Upper lobe of left lung (tissue), 6 donors: ENCODE measurements at places on chromosomes 12 and 14.

GRCh38 chr12:99619389-99620158, 28.0 kb upstream of the GARIN6 start:
- no peak for DNase-seq

- DNase-seq: no peak
Measured at GRCh38 chr12:121992059-121992879, 29.4 kb upstream of the BCL7A start.

DNA sequence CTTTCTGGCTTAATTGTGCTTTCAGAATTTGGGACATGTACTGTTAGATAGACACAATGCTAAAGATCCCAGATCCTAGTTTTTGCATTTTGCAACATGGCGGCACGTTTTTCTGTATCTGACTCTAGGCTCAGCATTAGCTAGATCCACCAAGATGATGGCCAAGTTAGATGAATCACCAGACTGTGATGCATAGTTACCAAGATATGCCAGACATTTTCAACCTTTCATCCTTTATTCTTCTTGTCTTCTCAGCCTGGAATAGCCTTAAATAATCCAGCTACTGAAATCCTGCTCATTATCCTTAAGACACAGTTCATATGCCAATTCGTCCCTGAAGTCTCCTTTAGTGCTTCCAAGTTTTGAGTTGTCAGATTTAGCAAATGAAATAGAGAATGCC, 144.9 kb upstream of the CRY1 start:
- no peak for DNase-seq

GRCh38 chr14:38799671-38800070, 303.4 kb downstream of the SEC23A start:
- DNase-seq: no peak

DNA sequence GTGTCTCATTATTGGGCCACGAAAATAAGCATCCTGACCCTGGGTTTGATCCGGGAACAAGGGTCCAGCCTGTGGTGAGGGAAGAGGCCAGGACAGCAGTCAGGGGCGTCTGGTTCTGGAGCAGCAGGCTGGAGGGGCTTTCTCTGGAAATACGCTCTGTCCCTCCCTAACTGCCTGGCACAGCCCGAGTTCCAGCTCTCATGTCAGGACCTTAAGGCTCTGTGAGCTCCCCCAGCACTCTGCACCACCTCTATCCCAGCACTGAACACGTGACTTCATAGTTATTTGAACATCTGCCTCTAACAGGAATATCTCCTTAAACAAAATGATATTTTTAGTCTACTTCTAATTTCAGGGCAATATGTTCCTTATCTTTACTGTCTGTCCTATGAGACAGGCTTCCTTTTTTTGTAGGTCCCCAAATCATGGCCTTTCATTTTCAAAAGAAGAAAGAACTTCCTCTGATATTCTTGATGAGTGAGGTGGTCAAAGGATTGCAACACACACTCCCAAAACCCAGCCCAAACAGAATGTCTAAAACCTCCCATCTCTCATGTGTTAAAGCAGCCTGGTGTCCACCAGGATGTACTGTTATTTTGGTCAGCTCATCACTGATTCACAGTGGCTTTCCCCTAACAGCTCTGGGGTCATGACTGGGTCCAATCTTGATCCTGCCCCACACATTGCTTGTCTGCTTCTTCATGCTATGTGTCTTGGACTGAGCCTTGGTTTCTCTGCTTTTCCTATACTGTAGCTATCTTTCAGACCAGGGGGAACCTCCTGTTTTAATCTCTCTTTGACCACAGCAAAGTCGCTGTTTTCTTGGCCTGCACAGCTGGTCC, 9.7 kb downstream of the AQP6 start:
- DNase-seq: no peak

DNA sequence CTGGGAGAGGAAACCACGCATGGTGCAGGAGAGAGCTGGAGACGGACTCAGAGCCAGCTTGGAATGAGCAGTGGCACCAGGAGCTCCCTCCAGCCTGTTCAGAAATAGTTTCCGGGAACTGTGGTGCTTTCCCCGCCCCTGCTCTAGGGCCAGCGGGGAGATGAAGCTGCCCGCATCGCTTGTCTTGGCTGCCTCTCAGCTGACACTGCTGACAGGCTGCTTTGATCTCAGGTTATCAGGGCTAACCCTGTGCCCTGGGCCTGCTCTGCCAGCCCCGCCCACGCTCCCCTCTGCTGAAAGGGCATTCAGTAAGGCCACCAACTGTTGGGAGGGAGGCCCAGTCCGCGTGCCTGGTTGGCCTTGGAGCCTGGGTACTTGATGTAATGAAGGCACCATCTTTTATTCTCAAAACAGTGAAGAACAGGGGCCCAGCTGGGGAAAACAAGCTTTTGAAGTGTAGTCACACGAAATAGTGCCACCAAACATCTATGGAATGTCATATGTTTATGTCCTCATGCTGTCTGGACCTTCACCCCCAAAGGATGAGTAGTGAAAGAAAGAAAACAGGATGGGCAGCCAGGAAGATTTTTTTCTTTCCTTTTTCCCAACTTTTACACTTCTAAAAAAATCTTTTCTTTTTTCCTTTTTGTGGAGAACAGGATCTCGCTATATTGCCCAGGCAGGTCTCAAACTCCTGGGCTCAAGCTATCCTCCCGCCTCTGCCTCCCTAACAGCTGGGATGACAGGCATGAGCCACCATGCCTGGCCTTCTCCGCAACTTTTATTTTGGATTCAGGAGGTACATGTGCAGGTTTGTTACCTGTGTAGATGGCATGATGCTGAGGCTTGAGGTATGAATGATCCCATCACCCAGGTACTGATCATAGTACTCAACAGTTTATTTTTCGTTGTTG, 115.9 kb upstream of the TBX3 start:
- DNase-seq: peak; percentile 68

GRCh38 chr14:70995671-70996070, 88.4 kb downstream of the PCNX1 start:
- no peak for DNase-seq

- no peak for DNase-seq
Measured at GRCh38 chr12:6463216-6463615, 7.3 kb downstream of the VAMP1 start.

DNA sequence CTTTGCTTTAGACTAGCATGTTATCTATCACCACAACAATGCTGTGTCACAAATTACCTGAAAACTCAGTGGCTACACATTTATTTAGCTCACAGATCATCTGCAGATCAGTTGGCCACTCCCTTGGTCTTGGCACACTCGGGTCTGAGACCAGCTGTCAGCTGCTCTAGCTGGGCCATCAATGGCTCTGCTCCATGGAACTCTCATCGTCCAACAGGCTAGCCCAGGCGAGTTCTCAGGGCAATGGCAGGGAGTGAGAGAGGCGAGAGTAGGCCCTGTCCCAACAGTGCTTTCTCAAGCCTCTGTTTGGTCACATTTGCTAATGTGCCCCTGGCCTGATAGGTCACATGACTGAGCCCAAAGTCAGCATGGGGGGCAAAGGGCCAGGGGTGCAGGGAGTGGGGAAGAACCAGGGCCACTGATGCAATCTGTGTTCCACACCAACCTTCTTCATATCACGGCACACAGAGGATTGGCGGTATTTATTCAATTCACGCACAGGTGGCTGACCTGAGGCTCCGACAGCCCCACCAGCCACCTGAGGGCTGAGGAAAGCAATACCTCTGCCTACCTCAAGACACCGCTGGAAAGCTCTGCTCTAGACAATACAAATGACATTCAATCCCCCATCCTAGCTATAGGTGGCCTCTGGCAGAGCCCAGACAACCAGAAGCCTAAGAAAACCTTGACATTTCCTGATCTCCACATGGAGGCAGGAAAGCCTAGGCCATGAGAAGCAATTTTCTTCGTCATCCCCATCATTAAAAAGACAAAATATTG, 82.5 kb downstream of the NT5DC3 start:
- DNase-seq: no peak

DNA sequence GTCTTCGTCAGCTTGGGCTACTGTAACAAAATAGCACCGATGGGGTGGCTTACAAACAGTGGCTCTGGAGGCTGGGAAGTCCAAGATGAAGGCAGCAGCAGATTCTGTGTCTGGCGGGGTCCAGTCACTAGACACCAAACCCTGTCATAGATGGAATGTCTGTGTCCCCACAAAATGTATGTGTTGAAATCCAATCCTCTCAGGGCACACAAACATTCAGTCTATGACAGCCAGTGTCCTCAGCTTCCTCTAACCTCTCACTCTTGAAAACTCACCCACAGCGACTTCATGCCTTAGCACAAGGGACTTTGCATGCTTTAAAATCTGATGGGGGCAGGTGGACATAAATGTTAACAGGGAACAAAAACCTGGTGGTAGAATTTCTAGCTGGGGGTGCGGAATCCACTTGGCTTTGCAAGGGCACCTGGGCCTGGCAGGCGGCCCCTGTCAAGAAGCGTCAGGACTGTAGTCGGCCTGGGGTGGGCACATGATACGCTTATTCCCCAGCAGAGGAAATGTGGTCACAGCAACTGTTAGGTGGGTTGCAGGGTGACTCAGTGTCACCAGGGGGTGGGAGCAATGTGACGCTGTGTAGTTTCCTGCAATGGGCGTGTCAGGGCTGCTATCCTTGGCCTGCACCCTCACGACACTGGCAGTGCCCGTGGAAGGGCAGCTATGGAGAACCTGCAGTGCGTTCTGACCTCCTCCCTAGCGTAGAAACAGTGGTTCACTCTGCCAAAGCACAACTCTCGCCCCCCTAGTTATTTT, 17.7 kb downstream of the RIN3 start:
- DNase-seq: no peak

- DNase-seq: no peak
Measured at GRCh38 chr14:71005076-71005475, 97.8 kb downstream of the PCNX1 start.

DNA sequence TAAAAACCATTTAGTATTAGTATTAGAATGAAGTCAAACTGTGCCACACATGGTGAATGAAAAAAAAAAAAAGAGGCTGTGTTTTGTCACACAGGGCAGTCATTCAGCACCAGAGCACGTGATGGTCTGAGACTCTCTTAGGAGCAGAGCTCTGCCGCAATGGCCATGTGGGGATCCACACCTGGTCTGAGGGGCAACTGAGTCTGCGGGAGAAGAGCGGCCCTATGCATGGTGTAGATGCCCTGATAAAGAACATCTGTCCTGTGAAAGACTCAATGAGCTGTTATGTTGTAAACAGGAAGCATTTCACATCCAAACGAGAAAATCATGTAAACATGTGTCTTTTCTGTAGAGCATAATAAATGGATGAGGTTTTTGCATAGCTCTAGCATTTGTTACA, 12.2 kb upstream of the BDKRB1 start:
- no peak for DNase-seq

GRCh38 chr12:13390381-13390861, 193.9 kb downstream of the EMP1 start:
- peak; percentile 90 for DNase-seq

GRCh38 chr14:91354979-91355685, 62.5 kb downstream of the CCDC88C start:
- no peak for DNase-seq

DNA sequence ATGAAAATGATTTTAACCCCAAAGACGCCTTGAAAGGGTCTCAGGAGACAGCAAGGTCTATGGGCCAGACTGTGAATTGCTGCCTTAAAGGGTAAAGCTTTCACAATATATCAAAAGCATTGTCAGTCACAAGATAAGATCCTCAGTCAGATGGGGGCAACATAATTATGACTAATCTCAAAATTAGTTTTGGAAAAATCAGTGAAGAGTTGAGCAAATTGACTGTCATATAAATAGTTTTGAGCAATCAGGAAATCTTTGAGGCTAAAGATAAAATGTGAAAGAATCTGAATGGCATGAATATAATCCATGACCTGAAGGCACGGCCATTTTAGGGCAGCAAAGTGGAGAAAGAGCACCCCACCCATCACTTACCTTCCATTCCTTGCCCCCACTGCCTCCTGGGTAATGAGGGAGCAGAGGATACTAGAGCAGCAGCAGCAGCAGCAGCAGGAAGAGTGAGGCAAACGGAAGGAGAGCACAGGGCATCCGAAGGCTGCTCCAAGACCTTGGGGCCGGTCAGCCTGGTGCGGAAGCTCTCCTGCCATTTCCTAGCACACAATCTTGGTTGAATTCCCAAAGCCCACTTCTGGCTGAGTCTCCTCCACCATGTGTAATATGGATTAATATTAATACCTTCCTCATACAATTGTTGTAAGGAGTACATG, 7.0 kb downstream of the STON2 start:
- DNase-seq: no peak

GRCh38 chr14:37116933-37117849, 55.2 kb downstream of the SLC25A21 start:
- no peak for DNase-seq

- no peak for DNase-seq
Measured at GRCh38 chr14:31556191-31556590, 5.0 kb upstream of the NUBPL start.

DNA sequence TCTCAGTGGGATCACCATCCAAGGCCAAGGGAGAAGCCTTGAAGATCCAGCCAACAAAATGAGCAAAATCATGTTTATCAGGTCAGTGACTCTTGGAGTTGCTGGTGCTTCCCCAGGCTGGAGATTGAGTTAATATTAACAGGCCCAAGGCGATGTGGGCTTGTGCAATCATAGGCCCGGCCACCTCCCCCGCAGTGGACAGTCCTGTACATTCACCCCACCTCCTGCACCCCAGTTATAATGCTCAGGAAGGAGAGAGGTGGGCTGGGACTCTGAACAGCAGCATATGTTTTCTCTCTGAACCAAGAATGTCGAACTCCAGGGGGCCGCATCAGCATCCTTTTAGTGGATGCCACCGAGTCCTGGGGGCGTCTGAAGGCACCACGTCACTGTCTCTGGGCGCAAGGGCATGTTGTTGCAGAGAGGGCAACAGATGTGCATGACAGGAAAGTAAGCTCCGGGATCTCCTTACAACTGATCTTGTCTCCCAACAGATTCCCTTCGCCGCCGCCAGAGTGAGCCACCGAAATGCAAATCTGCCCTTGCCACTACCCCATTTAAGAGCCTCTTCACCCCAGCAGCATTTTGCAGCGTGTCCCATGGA, 32.2 kb upstream of the SERPINA6 start:
- peak; percentile 78 for DNase-seq

GRCh38 chr14:70454731-70455130, 2.8 kb downstream of the ADAM21 start:
- no peak for DNase-seq

DNA sequence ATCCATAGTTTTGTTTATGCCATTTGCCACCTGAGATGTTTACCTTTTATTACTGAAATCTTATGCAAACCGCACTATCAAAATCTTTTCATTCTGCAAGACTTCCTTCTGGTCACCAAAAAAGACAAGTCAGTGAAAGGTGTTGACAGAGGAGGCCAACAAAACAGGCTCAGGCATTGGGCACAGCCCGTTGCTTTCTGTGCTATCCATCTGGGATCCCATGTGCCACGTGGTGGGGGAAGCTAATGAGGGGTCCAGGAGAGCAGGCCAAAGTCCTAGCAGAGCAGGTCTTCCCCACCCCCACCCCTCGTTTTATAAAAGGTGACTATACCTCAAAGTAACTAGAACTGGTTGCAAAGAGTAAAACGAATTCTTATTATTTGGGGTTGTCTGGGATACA, 1.2 kb downstream of the ALDH1L2 start:
- DNase-seq: no peak

- DNase-seq: no peak
Measured at GRCh38 chr12:107442326-107442987, 243.1 kb upstream of the PWP1 start.
